ENCODE measurements at places on chromosomes 11 and 22. TPM values are rescaled to one million over a fixed set of nuclear protein-coding genes. Genes with fewer than 3 reads are reported as not detected.

UBQLNL gene
- total RNA-seq = not detected

PDE2A gene
- 20.1 TPM for total RNA-seq

GAL3ST3 gene
- total RNA-seq = not detected

CCDC90B gene
- 27.5 TPM for total RNA-seq

BBOX1 gene
- total RNA-seq = not detected

IFITM10 gene
- 1.6 TPM for total RNA-seq

MS4A15 gene
- total RNA-seq = not detected

OTOG gene
- not detected for total RNA-seq

PHF21B gene
- total RNA-seq = 0.44 TPM

SYT12 gene
- 0.48 TPM for total RNA-seq

ACRV1 gene
- total RNA-seq = not detected

OR51B4 gene
- total RNA-seq = not detected

PARVA gene
- total RNA-seq = 17.8 TPM

FGF3 gene
- not detected for total RNA-seq

OR51I1 gene
- total RNA-seq = not detected

EIF3M gene
- 197 TPM for total RNA-seq

MMP27 gene
- total RNA-seq = not detected

TMEM138 gene
- 12.9 TPM for total RNA-seq

NPAS4 gene
- not detected for total RNA-seq

ESAM gene
- 29.7 TPM for total RNA-seq

ZNF280B gene
- 0.25 TPM for total RNA-seq

RFPL2 gene
- total RNA-seq = not detected

PHRF1 gene
- 26.4 TPM for total RNA-seq

E2F8 gene
- 1.4 TPM for total RNA-seq

HBG2 gene
- not detected for total RNA-seq

SMCO4 gene
- total RNA-seq = 8.6 TPM

SSTR3 gene
- not detected for total RNA-seq

CARNS1 gene
- 8.5 TPM for total RNA-seq

NCF4 gene
- 3.2 TPM for total RNA-seq

TRPM5 gene
- total RNA-seq = not detected

DEUP1 gene
- not detected for total RNA-seq

SNAP29 gene
- 27.6 TPM for total RNA-seq

POTEH gene
- not detected for total RNA-seq

GPHA2 gene
- not detected for total RNA-seq

HTR3A gene
- total RNA-seq = not detected

GNAZ gene
- total RNA-seq = 2.0 TPM

SAMM50 gene
- 95.0 TPM for total RNA-seq

OR51B5 gene
- total RNA-seq = not detected
